Activated CD8-positive, alpha-beta memory T cell treated with anti-CD3 and anti-CD28 coated beads for 4 hours (primary cell): ENCODE measurements at places on chromosomes 12 and 14.
A peak's percentile ranks its signal among the peaks of the same experiment; 100 is the strongest.

- no peak for DNase-seq
Measured at GRCh38 chr12:113633678-113634332, 162.1 kb upstream of the LHX5 start.

DNA sequence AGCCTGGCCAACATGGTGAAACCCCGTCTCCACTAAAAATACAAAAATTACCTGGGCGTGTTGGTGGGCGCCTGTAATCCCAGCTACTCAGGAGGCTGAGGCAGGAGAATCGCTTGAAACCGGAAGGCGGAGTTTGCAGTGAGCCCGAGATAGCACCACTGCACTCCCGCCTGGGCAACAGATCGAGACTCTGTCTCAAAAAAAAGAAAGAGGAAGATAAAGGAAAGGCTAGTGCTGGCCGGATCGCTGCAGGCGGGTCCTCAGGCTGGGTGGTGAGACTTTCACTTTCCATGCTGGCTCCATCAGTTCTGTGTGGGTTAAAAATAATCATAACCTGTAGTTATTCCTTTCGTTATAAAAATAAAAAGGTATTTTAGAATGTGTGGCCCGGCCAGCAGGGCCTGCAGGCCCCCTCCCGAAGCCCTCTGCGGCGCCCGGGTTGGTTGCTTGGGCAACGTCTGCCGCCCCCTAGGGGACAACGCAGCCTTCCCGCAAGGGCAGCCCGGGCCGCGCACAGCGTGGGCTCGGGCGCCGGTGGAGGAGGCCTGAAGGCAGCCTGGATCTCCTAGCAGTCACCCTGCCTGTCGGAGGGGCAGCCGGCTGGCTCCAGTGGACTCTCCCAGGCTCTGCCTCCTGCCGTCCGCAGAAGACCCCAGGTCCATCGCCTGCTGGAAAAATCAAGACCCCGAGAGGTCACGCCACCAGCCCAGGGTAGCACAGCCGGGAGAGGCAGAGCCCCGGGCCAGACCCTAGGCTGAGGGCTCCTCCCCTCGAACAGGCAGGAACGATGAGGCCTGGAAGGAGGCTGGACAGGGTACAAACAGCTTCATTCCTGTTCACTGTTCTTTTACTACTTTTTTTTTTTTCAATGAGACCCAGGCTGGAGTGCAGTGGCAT lies 5.0 kb upstream of the SLC25A47 start:
- DNase-seq, result peak; percentile 43

DNA sequence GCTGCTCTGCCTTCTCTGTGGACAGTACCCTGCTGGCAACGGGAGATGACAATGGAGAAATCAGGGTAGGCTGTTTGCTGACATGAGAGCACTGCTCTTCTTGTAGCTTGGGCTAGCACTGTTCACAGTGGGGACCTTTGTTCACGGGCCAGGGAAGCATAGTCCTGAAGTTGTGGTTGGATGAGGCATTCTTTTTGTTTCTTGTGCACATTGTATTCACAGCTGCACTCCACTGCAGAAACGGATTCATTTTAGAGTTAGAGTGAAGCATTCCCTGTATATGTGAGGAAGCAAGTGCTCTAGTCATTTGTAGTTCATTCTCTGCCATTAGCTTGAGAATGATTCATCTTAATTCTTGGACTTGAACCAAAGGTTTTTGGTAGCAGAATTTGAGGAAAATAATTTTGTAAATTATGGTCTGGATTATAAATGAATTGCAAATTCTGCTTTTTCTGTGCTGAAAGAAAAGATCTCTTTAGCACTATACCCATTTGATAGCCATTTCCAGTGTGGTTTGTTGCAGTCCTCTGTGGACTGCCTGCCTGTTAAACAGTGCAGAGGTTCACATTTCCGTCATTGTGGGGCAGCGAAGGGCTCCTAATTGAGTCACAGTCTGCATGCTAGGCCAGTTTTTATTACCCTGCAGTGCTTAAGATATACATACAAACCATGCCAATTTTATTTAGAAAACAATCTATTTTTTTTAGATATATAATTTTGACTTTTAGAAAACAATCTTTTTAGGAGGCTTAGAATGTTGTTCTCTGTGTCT lies 80.6 kb downstream of the APAF1 start:
- DNase-seq, result no peak

DNA sequence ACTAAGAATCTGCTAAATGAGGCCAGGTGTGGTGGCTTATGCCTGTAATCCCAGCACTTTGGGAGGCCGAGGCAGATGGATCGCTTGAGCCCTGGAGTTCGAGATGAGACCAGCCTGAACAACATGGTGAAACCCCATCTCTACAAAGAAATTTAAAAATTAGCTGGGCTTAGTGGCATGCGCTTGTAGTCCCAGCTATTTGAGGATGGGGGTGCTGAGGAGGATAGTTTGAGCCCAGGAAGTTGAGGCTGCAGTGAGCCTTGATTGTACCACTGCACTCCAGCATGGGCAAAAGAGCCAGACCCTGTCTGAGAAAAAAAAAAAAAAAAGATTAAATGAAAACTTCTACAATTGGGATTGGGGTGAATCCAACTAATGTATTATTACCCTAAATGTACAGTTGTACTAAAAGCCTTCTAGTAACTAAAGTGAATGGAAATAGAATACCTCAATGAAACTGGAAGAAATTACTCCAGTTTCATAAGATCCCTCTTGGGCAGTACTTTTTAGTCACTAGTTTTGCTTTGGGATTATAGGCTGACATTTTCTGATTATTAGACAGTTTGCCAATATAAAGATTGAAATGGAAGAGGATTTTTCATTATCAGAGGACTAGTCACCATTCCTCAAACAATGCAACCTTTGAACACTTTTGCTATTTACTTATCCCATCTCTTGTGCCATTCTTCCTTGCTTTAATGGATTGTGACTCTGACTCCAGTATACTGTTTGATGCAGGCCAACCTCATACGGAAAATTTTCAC lies 14.3 kb downstream of the COCH start:
- no peak for DNase-seq

DNA sequence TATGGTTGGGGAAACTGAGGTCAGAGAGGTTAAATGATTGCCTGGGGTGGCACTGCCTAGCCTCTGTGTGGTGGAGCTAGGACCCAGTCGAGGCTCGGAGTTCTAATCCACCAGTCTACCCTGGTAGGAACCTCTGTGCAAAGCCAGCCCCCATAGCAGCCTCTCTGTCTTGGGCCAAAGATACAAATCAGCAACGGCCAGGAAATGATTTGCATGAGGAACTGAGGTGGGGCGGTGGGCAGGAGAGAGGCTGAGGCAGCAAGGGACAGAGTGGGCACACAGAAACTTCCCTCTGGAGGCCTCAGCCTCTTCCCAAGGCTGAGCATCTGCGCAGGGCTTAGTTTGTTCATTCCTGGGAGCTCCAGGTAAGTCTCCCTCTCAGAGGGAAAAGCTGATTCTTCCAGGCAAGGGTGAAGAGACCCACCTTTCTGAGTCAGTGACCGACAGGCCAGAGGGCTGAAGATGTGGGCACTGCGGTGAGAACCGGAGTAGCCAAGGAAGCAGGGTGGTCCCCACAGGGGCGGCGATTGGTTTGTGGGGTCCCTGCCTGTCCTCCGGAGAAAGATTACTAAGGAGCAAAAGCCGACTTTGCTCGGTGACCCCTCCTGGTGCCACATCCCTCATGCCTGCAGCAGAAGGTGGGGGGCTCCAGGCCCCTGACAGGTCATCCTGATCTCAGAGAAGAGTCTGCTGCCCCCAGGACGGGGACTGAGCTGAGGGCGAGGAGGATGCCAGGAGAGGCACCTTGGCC lies 134.6 kb downstream of the CACNA1C start:
- DNase-seq, result no peak

DNA sequence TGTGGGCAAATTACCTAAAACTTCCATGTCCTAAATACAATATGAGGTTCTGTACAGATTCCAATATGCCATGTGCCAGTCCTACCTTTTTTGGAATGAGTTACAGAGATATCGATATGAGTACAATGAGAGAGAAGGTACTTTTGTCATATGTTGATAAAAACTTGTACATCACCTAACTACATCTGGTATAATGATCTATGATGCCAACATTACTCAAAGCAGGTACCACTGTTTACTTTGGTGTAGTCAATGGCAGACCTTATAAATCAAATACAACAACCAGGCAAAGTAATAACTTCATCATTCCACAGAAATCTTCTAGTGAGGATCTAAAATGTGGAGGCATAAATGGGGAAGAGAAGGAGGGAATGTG lies 12.7 kb downstream of the TEP1 start:
- DNase-seq, result no peak

DNA sequence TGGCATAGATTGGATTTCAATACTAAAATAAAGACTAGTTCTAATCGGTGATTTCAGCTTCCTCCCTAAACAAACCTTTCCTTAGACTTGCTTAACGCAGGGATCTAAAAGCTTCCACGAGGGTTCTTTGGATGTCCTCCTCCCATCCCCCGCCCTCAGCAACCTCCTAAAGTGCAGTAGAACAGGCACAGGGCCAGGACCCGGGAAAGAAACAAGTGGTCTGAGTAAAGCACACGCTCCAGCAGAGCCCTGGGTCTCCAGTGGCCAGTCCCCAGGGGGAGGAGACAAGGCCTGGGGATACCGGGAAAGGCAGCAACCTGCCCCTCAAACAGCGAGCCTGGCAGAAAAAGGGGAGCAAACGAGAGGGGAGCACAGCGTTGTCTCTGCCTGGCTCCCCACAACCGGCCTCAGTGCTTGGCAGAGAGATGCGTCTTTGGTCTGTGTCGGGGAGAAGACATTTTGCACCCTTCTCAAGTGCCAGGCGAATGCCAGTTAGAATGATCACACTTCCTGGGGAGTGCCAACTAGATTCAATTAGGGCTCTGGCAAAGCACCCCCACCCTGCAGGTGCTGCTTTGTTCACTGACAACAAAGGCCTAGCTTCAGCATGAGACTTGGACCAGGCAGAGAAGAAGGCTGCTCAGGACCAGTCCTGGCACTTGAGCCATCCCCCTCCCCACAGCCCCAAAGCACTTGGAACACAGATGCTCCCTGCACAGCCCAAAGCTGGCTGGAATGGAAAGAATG lies 17.1 kb upstream of the SLC6A12 start:
- DNase-seq, result no peak
